ENCODE measurements at places on chromosomes 12 and 14.

DNA sequence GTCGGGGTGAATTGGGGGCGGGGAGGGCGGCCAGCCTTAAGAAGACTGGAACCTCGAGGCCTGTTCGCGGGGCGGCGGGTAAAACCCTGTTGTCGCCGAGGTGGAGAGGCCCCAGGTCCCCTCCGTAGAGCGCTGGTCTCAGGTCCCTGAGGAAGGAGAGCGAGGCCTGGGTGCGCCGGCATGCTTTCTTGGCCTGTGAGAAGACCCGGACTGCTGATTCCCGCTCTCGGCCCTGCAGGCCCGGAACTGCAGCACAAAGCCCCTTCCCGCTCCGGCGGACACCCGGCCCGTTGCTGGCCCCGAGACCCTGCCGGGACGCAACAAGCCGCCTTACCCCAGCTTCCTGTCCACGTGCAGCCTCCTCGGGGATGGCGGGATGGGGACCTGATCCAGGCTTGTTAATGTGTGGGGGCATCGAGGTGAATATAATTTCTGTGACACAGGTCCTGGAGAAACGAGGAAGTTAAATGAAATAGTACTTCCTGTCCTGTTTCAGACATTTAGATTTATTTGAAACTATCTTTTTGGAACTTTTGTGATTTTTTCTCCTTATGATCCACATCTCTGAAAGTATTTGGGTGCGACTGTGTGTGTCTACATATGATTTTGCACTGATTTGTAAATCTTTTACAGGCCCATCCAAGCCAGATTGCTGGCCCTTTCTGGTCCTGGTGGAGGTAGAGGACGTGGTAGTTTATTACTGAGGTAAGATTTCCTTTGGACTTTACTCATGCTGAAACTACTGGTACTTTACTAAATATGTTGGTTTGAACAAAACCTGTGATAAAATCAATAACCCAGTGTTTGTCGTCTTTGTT is 600 bp downstream of the PNN start:
- DNase-seq, result peak; percentile 13

GRCh38 chr14:105086833-105087307 is 21.6 kb upstream of the GPR132 start:
- peak; percentile 78 for DNase-seq

DNA sequence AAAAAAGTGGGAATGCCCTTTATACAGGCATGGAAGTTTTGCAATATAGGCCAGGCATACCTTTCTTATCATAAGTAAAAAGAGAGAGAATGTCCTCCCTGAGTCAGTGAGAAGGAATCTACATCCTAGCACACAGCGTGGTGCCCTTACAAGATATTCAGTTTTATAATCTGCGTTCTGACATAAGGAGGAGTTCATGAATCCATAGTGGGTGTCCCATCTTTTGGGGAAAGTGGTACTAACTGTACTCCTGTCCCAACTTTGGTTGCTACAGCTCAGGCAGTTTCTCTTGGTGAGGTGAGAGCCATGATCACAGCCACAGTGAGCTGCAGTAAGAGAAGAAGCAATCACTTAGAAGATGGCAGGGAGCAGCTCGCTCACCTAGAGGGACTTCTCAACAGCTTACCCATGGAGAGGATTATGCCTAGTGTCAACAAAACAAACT is 332.9 kb downstream of the BCAT1 start:
- no peak for DNase-seq

GRCh38 chr12:71439613-71440344 is at the start of gene LGR5:
TSS of gene LGR5 (plus strand) at chr12:71439798. CDS start at chr12:71440081, 283 bp downstream.
- DNase-seq, result no peak

DNA sequence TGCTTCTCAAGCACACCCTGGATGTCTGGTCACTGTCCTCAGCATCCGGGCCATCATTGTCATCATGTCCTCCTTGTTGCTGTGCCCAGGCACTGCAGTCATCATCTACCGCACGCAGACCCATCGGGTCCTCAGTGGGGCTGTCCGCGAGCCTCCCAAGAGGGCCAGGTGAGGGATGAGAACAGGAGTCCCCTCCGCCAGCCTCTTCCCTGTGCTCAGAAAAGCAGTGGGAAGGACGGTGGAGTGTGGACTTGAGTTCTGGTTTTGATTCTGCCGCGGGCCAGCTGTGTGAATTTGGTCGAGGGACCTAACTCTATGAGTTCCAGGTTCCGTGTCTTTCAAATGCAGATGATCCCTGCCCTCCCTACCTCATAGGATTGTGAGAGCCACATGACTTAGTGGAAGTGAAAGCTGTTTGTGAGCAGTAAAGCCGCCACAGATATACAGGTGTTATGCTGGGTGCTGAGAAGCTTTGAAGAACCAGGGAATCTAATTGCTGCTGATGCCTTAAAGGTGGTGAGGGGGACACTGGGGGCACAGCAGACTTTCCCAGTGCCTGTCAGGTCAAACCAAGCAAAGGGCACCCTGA is 122.9 kb upstream of the RAP1B start:
- DNase-seq, result no peak

- DNase-seq, result no peak
Observed at GRCh38 chr12:50572760-50573159, 68.0 kb downstream of the DIP2B start.

GRCh38 chr12:92049403-92049802 is 96.2 kb downstream of the BTG1 start:
- no peak for DNase-seq

GRCh38 chr12:59927032-59927431 is 331.2 kb downstream of the SLC16A7 start:
- no peak for DNase-seq

DNA sequence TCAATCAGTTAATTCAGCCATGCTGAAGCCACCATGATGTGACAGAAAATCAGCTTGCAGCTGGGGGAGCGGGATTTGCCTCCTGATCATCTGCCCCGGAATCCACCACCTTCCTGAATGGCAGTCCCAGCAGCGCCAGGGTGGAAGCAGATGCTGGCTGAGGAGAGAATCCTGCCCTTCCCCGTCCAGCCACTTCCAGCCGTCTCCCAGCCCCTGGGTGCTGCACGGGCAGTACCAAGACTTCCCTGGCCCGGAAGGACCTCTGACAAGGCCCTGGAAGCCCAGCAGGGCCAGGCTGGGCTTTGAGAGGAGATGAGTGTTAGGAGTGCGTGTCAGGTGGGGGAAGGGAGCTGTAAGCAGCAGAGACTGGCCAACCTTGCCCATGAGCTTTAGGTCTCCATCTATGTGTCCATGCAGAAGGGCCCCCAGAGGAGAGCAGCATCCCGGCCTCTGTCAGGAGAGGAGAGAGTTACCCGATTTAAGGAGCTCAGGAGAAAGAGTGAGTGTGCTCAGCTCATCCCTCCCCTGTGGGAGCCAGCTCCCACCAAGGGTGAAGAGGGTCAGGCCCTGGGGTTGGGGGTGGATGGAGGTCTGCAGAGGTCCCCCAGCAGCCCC is 69.3 kb downstream of the EID3 start:
- DNase-seq, result no peak

- DNase-seq, result no peak
Observed at GRCh38 chr12:109870648-109871047, 9.7 kb downstream of the GLTP start.

All from activated T-helper 1 cell treated with anti-CD3 and anti-CD28 coated beads, Interleukin-2, amount 50 U/mL, for 16 hours (primary cell).